ENCODE measurements at places on chromosomes 2 and 18.

DNA sequence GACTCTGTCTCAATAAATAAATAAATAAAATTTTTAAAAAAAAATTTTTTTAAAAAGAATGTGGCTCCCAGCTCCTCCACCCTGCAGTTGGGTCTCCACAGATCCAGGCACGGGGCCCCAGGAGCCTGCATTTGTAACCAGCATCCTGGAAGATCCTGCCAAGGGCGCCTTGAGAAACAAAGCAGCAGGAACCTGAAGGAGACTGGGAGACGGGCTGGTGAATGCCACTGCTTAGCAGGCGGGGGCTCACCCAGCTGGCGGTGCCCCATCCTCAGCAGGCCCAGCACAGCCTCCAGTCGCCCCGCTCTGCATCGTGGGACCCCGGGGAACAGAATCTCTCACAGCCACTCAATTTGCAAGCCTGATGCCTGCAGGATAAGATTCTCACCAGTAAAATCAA lies 187.5 kb upstream of the SALL3 start:
- DNase-seq = no peak

DNA sequence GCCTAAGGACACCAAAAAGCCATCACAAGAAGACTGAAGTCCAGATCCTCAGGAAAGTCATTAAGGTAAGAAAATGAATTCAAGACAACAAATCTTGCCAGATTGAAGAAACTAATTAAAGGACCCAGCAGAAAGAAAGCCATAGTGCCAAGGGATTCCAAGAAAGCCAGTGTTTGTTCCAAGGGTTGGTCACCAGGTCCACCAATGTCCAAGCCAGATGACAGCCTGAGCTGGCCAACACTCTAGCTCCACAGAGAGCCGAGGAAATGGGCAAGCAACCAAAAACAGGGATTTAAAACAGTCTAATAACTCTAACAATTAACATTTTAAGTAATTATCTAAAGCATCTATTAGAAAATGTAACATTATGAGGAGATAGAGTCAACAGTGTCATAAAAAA lies 49.2 kb downstream of the DNER start:
- no peak for DNase-seq

- DNase-seq = no peak
These were observed 726.5 kb downstream of the SLC4A3 start for GRCh38 chr2:220353897-220354296.

DNA sequence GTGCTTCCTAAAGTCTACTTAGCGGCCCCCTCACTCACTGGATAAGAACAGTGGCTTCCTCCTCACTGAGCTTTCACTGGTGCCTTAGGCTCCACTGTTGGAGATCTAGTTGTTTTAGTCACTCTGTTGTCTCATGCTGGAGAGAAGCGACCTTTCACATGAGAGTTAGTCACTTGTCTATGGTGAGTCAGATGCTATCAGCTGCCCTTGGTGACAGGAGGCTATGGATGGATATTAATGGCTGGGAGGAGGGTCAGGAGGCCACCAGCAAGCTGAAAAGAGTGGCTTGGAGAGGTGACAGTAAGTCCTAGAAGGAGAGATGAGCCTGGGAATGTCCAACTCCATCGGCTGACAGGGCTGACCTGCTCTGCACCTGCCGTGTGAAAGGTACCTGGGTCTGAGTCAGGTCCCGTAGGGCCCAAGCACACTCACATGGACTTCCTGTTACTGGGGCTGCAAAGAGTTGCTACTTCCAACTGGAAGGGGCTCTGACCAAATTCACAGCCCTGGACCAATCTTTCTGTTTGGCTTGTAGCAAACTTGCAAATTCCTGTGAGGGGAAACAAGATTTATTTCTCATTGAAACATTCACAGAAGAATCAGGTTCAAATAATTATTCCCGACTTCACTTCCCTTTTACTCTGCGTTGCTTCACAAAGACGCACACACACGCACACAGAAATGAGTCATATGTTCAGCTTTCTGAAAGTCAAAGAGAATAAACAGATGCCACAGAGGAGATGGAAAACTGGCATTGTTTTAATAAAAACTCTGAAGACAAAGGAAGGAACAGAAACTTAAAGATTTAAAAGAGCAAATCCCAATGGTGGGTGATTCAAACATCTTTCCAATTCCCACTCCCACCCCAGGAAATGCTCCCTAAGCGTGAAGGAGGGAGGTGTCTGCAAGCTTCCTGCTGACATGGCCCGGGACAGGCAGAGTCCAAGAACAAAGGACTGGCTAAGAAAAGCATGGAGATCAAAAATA lies 203.5 kb upstream of the TWIST2 start:
- no peak for DNase-seq

GRCh38 chr18:57819671-57820460 lies 16.8 kb upstream of the ATP8B1 start:
- DNase-seq = no peak

- DNase-seq = no peak
These were observed 203.5 kb downstream of the DPP4 start for GRCh38 chr2:161870401-161870930.

DNA sequence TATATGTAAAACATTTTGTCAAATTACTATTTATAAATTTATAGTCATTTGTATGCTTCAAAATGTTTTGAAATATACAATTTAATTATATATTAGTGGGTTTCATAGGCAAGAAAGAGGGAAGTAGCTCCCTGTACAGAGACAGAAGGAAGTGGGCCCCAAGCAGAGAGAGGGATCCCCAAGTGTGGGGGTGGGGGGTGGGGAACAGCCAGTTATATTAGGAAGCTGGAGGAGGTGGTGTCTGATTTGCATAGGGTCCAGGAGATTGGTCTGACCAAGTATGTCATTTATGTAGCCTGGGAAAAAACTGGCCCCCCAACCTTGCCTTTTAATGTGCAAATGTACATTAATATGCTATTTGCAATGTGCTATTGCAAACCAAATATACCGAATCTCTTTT lies 76.5 kb upstream of the ZSWIM2 start:
- no peak for DNase-seq

DNA sequence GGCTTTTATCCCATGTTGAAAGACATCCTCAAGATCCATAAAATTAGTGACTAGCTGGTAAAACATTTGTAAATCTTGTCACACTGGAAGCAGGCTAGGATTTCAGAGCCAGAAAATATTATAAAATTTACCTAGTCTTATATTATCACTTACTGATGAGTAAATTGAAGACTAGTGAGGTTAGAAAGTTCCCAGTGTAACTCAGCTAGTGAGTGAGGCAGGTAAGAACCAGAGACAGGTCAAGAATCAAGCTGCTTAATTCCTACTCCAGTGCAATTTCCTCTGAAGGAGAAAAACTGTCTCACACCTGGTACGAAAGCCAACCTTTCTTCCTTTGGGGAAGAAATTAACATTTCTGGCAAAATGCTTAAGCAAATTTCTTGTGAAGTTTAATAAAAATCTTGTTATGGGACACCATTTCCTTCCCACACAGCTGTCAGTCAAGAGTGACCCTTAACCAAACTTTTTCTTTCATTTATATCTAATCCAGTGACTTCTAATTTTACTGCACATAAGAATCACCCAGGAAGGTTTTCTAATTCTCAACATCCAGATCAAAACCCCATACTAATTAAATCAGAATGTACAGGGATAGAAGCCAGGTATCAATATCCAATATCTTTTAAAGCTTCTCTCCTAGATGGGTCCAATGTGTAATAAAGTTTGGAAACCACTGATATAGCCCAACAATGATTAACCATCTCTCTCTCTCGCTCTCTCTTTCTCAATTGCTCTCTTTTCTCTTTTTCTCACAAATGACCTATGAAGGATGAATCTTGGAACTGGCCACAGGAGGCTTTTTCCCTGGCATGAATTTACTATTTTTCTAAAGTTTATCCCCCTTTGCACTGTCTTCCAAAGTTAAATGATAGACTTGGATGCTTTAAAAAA lies 264.3 kb upstream of the SLC39A10 start:
- DNase-seq = no peak

DNA sequence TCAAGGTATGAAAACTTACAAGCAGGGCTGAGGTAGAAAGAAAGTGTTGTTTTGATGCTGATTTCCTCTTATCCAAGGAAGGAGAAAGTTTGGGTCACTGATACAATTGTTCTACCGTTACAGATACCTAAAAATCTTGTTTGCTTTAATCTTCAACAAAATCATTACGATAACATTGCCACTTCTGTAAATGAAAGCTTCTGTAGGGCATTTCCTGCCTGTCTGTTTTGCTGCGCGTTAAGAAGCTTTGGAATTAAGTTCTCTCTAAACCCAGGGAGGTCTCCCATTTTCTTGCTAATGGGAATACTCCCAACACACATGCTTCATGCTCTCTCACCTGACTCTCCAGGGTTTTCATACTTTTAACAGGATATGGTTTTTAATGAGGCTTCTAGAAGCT lies 258.5 kb downstream of the PTGR3 start:
- DNase-seq = no peak

- no peak for DNase-seq
These were observed 367.1 kb downstream of the ZEB2 start for GRCh38 chr2:144152817-144153271.

- no peak for DNase-seq
These were observed 222.2 kb downstream of the MYCN start for GRCh38 chr2:16162491-16163040.

GRCh38 chr2:70797506-70797905 lies 7.1 kb upstream of the FIGLA start:
- DNase-seq = no peak

GRCh38 chr2:12261986-12262680 lies 454.6 kb upstream of the TRIB2 start:
- no peak for DNase-seq

GRCh38 chr18:61616111-61616610 lies 276.6 kb downstream of the RNF152 start:
- no peak for DNase-seq

DNA sequence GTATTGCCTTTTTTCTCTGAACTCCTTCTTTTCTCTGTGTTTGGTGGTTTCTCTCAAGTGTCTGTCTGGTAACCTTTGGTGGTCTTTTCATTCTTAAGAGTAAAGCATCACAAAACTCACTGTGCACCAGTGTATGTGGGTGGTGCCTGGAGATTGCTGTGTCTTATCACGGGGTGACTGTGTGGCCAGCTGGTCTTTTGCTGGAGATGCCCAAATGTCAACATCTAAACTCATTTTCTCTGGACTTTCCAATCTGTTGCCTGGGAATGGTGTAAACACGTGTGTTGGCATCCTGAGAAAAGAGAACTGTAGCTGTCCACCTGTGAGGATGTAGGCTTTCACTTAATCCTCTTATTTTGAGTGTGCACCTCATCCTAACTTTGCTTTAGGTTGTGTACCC lies 323.2 kb downstream of the AGPS start:
- DNase-seq = no peak

GRCh38 chr2:397521-397920 lies 109.6 kb upstream of the ALKAL2 start:
- no peak for DNase-seq

- DNase-seq = no peak
These were observed 88.0 kb upstream of the NFU1 start for GRCh38 chr2:69525261-69525660.

GRCh38 chr2:154392256-154392655 lies 306.2 kb upstream of the KCNJ3 start:
- DNase-seq = no peak

GRCh38 chr2:239303711-239304532 lies 96.9 kb downstream of the HDAC4 start:
- no peak for DNase-seq

GRCh38 chr2:30321466-30321865 lies 90.1 kb downstream of the LBH start:
- DNase-seq = no peak

GRCh38 chr2:217063238-217063755 lies 203.4 kb upstream of the TNP1 start:
- no peak for DNase-seq

DNA sequence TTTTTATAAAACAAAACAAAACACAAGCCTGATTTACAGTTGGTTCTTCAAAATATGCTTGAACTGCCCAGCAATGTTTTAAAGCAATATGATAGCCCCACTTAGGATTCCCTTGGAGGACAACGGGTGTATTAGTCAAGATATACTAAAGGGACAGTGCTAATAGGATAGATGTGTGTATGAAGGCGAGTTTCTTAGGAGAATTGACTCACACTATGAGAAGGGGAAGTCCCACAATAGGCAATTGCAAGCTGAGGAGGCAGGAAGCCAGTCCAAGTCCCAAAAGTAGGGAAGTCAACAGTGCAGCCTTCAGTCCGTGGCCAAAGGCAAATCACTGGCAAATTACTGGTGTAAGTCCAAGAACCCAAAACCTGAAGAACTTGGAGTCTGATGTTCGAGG lies 167.9 kb downstream of the CBLN2 start:
- DNase-seq = no peak

DNA sequence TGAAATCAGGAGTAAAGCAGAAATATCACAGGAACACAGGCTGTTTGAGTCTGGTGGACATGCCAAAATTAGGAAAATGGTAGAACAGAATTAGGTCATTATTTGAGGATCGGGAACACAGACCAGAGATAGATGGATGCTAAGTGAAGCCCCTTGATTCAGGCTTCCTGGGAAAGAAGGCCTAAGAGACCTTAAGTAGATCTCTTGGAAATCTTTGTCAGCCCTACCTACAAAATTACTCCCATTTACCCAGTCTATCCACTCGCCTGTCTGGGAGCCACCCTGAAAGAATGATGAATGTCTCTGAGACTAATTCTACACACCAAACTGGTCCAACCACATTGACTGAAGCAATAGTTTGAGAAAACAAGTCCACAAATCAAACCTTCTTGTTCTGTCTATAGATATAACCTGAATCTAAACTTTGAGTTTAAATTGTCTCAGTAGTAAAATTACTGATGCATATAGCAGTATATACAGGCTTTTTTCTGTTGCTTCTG lies 36.6 kb upstream of the TANK start:
- DNase-seq = no peak

DNA sequence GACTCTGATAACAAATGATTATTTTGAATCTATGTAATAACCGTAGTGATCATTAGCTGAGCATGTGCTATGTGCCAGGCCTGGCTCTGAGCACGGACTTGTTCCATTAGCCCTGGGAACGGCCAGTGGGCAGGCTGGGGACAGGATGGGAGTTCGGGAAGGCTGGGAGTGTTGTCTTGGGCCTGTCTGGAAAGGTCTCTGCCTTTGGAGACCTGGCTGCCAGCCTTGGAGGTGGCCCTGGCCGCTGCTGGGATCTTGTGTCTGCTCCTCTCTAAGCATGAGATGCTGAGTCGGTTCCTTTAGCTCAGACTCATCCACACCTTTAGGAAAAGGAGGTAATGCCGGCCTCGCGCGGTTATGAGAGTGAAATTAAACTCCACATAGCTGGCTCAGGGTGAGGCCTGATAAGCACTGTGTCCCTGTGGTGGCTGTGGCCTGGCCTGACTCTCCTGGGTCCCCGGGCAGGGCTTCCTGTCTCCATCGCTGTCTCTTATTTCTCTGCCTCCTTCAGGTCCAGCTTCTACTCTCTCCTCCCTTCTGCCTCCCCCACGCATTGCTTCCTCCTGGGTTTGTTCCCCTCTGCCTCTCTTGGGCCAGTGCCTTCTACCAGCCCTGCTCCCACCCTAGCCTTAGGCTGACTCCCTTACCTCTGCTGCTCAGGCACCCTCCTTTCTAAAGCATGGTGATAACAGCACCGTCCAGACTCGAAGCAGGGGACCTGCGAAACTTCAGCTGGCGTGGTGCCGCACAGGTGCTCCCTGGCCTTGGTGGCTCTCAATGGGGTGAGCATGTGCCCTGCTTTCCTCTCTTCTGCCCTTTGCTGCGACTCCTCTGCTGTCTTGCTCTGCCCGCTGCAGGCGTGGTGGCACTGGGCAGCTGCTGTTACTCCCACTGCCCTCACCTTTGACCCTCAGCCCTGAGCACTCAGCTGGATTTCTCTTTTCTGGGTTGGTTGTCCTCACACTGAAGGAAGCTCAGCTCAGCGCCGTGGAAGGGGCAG lies 41.8 kb downstream of the NCK2 start:
- no peak for DNase-seq

- DNase-seq = no peak
These were observed 21.6 kb downstream of the PID1 start for GRCh38 chr2:229249536-229249935.

All from activated naive CD4-positive, alpha-beta T cell (primary cell).